Activated CD8-positive, alpha-beta memory T cell treated with anti-CD3 and anti-CD28 coated beads for 4 hours (primary cell): ENCODE measurements at places on chromosomes 7 and 10.

DNA sequence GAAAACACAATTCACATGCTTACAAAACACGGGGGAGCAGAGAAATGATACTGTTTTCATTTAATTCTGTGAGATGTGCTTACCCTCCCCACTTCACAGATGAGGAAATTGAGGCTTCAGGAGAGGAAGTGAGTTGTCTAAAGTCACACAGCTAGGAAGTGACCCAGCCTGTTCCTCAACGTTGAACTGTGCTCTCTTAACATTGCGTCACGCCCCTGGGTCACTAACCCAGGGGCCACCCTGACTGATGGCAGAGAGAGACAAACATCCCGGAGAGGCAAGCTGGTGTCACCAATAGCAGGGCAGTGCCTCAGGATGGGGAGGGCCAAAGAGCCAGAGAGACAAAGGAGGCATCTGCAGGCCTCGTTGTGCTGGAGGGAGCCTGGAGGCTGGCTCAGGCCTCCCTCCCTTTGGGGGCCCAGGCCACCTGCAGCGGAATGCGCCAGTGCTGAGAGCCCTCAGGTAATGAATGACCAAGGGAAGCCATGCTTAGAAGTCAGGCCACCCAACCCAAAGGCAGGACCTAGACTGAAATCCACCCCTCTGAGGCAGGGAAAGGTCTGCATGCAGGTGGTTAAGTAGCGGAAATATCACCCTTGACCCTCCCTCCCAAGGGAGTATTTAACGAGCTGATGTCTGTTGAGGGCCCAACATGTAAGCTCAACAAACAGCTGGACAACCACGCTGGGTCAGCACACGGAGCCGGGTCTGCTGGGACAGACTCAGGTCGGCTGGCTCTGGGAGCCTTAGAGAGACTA lies 81.3 kb downstream of the C10orf105 start:
- no peak for DNase-seq

- DNase-seq: no peak
Measured at GRCh38 chr7:30214651-30215137, 69.7 kb upstream of the ZNRF2 start.

DNA sequence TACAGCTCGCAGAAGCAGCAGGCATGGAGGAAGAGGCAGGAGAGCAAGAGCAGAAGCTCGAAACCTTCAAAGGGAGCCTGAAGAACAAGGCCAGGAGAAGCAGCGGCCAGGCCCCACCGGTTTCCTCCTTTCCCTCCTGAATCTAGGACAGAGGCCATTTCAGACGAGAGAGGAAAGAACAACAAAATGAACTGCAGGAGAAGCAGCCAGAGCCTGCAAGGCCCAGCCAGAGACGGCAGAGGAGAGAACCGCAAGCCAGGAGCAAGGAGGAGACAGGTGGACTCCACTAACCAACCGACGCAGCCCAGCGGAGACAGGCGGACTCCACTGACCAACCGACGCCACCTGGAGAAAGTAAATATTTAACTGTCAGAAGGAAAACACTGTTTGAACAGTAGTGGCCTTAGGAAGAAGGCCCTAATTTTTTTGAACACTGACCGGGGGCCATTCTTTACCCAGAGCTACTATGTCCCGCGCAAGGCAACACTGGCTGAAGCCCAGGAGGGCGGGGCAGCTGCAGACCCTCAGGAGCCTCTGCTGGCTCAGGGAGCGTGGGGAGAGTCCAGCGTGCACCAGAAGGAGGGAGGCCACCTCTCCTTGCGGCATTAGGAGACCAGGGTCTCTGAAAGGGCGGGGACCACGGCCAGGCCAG lies 559.2 kb downstream of the PTPRN2 start:
- no peak for DNase-seq

- DNase-seq: no peak
Measured at GRCh38 chr10:93272884-93273675, 199.4 kb downstream of the CYP26A1 start.

- no peak for DNase-seq
Measured at GRCh38 chr10:68184546-68184945, 47.4 kb downstream of the ATOH7 start.

DNA sequence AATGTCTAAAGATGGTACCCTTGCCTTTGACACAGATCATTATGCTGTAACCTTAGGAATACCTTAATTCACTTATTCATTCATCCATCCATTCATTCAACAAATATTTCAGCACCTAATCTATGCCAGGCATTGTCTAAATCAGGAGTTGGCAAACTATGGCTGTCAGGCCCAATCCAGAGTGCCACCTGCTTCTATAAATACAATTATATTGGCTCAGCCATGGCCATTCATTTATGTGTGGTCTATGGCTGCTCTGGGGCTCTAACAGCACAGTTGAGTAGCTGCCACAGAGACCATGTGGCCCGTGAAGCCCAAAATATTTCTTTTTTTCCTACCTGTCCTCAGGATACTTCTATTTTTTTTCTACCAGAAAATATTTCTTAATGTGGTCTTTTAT lies 6.0 kb upstream of the ITPRIP start:
- DNase-seq: no peak

DNA sequence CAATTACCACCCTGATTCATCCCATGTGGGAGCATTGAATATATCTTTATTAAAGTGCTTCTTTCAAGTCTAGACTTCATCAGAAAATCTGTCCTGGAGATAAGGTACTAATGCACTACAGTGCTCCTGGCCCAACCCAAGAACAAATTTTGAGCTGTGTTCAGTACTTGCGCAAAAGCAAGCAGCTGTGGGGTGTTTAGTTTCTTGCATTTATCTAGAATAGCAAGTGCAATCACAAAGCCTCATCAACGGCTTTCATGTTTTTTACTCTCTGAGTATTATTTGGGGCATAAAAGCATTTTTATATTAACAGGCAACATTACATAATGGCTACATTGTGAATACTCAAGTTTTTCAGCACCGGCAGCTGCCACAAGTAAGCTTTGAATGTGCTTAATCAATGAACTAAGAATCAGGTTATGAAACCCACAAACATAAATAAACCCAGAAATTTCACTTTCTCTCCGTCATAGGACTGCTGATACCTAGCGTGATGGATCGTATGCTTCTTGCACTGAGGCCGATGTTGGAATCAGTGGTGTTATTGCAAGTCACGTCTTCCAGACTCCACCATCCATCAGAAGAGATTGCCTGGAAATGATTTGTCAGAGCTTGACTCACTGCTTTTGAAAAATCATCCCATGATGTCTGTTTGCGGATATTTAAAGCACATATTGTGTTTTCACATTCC lies 113.1 kb downstream of the CTTNBP2 start:
- DNase-seq: no peak

GRCh38 chr7:28933846-28934320 lies 24.2 kb downstream of the TRIL start:
- DNase-seq: no peak

DNA sequence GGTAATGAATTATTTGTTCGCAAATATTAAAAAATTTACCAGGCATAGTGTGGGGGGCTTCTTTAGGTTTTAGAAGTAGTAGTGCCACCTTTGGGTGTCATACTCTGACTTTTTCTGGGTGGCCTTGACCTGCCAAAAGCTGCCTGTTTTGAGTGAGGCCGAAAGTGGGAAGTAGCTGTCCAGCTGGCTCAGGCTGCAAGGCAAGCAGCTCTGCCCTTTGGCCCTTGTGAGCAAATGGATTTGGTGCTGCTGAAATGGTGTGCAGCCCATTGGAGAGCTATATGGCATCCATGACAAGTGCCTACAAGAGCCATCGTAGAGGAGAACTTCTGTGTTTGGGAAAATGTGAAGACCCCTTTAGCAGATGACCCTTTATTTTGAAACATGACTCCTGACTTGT lies 20.2 kb upstream of the ICA1 start:
- no peak for DNase-seq

GRCh38 chr7:142851919-142852318 lies 3.0 kb upstream of the EPHB6 start:
- no peak for DNase-seq

- no peak for DNase-seq
Measured at GRCh38 chr10:93220296-93221170, 146.8 kb downstream of the CYP26A1 start.

DNA sequence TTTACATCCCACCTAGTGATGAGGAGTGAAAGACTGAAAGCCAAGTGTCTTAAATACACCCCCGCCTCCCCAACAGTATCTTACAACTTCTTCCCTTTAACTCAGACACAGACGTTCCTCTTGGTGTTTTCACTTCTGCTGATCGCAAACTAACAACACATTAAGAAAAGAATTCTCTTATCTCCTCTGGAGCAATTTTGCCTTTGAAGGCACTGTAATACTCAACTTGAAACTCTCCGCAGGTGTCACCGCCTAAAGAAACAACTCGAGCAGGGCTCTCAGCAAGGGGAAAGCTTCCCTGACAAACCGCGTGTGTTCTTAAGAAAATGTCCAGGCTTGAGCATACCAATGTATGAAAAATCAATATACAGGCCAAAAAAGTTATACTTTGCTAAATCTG lies 452 bp downstream of the SEMA3C start:
- no peak for DNase-seq

- DNase-seq: no peak
Measured at GRCh38 chr10:60340973-60341372, 48.7 kb downstream of the ANK3 start.

- no peak for DNase-seq
Measured at GRCh38 chr10:77226452-77226851, 411.2 kb downstream of the KCNMA1 start.
